ENCODE measurements at places on chromosomes 5 and 9.
A peak's percentile ranks its signal among the peaks of the same experiment; 100 is the strongest.

GRCh38 chr9:116656977-116657376 lies 30.1 kb upstream of the TRIM32 start:
- no peak for DNase-seq

DNA sequence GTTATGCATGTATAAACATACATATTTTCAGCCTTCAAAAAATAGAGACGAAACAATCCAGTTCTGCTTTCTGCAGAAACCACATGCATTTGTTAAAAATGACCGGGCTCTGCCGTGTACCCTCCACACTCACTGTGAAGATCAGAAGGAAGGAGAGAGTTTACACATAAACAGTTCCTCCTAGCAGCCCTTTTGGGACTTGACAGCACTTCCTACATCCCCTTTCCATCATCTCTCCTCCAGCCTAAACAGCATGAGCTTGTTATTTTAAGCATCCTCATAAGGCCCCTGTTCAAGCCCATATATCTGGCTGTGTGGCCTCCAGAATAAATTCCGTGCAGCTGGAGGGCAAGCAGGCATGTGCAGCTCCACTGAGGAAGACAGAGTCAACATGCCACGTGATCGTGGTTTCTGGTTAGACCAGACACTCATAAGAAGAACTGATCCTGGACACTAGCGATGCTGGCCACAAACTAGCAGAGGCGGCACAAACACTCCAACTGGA lies 42.2 kb downstream of the NIPAL4 start:
- peak; percentile 56 for DNase-seq

DNA sequence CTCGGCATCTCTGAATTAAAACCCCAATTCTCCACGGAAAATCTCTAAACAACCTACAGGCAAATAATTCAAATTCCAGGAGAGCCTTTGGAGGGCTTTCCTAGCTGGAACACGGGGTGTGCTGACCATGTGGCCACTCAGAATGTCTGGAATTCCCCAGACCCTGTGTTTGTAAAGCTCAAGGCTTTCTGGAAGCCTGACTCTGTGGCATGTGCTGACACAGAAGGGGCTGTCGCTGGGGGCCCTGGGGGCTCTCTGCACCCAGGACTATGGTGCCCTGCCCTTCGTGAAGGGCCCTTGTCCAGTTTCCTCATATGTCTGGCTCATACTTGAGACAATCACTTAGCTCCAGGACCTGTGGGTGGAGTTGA lies 29.0 kb upstream of the BOD1 start:
- no peak for DNase-seq

DNA sequence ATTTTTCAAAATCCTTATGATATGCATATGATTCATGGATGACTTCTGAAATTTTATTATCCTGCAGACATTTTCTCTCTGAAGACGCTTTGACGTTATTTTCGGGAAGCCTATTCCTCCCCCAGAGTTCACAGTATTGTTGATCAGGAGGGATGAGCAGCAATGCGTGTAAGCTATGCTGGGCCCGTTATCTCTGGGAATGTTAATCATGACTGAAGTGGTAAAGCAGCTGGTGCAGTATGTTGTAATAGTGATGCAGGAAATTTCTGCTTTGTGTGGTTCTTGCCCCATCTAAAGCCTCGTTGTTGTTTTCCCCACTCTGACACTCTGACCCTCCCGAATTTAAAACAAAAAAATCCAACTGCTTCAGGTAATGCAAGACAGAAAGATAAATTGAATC lies 1797.8 kb upstream of the WWC1 start:
- DNase-seq = no peak

DNA sequence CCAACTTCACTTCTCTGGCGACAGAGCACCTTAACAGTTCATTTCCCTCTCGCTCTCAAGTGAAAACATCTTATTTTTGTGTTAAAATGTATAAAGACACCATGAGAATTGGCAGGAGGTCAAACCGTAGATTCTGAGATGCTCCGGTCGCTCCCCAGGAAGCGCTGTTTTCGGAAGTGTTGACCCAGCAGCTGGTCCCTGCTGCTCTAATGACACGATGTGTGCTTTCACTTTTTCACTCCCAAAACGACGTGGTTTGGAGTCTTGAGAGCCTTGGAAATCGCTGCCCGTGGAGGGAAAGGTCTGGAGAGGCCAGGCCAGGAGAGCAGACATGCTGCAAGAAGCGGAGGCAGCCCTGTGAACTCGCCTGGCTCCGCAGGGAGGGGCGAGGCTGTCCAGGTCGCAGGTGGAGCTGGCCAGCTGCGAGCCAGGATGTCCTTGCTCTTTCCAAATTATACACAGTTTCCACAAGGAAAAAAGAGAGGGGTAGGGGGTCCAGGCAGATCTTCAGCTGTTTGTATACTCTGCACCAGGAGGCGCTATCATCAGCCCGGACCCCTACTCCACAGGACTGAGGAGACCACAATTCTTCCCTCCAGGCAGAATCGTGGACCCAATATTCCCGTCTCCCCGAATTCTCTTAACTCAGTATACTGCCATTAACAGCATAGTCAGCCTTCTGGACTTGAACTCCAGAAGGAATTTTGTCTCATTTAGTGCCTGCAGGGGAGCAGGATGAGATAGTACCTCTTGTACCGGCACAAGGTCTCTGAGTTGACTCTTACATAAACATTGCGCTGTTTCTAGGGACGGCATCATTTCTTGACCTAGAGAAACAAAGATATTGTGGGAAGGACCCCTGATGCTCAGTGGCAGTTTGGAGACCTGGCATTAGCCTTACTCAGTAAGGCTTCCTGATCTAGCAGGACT lies 248.6 kb upstream of the ANKRD55 start:
- DNase-seq = peak; percentile 68

- no peak for DNase-seq
Observed at GRCh38 chr9:124105266-124105665, 93.7 kb downstream of the LHX2 start.

DNA sequence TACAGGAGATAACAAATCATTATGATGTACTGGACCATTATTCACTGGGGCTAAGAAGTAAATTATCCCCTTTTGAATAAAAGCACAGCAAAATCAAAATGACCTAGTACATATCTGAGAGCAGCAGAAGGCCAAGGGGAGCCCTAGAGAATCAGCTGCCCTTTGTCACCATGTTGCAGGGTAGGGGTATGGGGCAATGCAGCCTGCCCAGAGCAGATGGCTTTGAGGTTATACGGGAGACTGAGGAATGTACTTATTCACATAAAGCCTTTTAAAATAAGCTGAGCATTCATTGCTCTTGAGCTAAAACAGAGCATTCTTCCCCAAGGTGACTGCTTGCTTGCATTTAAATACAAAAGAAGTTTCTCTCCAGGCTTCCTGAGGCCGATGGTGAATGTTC lies 2.6 kb upstream of the TNFAIP8 start:
- DNase-seq = no peak

GRCh38 chr5:176192094-176192721 lies 46.0 kb upstream of the SIMC1 start:
- no peak for DNase-seq

- peak; percentile 25 for DNase-seq
Observed at GRCh38 chr5:157076558-157076957, 17.6 kb upstream of the HAVCR1 start.

- no peak for DNase-seq
Observed at GRCh38 chr9:37324261-37324683, 98.2 kb upstream of the GRHPR start.

DNA sequence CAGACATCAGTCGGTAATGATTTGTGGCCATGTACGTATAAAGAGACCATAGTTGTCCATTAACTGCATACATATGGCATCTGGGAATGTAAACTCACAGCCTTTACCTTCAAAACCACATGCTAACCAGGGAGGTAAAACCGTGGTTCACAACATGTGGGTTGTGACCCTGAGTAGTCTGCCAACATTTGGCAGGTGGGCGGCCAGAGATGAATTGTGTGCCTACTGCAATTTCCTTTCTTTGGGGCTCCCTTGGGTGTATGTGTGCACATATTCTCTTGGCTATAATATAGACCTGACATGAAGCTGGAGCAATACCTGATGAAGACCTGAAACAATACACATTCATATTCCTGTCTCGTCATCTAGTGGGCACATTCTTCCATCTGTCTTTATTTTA lies 396.0 kb downstream of the MLLT3 start:
- DNase-seq = no peak

DNA sequence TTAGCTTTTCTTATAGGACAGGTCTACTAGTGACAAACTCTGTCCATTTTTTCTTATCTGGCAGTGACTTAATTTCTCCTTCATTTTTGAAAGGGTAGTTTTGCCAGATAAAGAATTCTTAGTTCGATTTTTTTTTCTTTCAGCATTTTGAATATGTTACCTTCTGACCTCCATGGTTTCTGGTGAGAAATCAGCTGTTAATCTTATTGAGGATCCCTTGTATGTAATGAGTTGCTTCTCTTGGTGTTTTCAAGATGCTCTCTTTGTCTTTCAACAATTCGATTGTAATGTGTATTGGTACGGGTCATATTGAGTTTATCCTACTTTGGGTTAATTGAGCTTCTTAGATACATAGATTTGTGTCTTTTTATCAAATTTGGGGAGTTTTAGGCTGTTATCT lies 12.5 kb downstream of the PAIP2 start:
- DNase-seq = no peak

DNA sequence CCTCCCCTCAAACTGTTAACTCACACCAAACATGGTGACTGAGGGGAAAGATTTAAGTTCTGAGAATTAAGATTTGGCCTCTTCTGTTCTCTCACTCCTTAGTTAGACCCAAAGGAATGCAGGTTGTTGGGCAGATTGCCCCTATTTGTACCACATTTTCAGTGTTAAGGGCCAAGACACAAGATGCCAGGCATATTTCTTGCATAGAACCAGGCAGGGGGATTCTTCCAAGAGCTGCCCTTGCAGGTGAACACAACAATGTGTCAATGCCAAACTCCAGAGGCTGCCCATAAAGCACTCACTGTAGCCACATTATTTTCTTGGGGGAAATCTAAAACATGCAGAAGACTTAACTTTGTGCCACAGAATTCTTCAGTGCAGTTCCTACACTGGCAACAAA lies 14.7 kb downstream of the MPDZ start:
- no peak for DNase-seq

DNA sequence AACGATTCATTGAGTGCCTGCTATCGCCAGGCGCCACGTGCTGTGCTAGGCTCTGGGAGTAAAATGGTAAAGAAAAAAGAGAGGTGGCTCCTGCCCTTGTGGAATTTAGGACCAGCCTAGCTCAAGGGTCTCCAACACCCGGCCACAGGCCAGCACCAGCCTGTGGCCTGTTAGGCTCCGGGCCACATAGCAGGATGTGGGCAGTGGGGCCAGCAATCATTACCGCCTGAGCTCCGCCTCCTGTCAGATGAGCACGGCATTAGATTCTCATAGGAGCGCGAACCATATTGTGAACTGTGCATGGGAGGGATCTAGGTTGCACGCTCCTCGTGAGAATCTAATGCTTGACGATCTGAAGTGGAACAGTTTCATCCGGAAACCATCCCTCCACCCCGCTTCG lies 1.5 kb downstream of the RMRP start:
- no peak for DNase-seq

GRCh38 chr5:82885627-82886389 lies 191.4 kb downstream of the TMEM167A start:
- DNase-seq = no peak

DNA sequence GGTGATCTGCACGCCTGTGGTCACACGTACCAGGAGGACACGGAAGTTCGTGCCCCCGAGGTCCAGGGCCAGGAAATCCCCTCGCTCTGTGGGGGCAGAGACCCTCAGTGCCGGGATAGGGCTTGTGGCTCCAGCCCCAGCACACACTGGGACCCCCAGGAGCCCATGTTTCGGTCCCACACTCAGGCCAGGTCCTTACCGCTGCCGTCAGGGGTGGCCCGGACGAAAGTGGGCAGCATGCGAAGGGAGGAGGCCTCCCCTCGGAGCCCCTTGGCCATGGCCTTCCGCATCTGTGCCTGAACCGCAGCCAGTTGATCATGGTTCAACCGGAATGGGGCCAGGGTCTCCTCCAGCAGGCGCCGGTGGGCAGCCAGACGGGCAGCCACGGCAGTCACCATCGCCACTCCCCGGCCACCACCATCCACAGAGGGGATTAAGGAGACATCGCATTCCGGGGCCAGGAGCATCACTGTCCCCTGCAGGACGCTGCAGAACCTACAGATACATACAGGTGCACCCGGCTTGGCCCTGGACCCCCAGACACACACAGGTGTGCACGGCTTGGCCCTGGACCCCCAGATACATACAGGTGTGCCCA lies 11.8 kb downstream of the HK3 start:
- DNase-seq = no peak

GRCh38 chr9:84278130-84278529 lies 62.4 kb downstream of the SLC28A3 start:
- DNase-seq = no peak

DNA sequence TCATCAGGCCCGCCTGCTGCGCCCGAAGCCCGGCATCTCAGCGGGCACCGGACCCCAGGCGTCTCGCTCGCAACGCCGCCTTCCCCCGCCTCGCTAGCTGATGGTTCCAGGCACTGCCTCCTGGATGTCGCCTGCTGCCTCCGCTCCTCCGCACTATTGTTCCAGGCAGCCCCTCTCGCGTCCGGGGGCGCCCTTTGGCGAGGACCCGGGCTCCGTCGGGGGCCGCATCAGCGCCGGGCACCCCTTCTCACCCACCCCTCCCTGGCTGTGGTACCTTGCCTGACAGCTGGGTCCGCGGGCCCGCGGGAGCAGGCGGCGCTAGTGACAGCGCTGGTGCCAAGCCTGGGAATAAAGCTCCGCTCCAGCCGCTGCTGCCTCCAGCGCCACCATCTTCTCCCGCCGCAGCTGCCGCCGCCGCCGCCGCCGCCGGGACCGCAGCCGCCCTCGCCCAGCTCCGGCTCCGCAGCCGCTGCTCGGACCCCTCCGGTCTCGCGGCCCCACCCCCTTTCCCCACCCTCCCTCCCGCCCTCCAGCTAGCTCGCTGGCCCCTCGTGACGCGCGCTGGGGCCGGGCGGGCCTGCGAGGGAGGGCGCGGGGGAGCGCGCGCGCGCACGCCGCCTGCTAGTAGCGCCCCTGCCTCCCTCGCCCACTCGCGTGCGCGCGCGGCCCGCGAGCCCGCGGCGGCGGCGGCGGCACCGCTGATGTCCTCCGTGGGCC lies at the start of gene APBA1:
Gene APBA1, minus strand, starts transcription at position 493 of the 717 bp plus-strand sequence.
- peak; percentile 88 for DNase-seq

- DNase-seq = no peak
Observed at GRCh38 chr5:75367401-75367800, 30.4 kb downstream of the HMGCR start.

- DNase-seq = peak; percentile 39
Observed at GRCh38 chr5:179261301-179262125, 83.7 kb downstream of the ADAMTS2 start.

GRCh38 chr5:75510836-75511434 lies 494 bp downstream of the CERT1 start:
- DNase-seq = peak; percentile 66

DNA sequence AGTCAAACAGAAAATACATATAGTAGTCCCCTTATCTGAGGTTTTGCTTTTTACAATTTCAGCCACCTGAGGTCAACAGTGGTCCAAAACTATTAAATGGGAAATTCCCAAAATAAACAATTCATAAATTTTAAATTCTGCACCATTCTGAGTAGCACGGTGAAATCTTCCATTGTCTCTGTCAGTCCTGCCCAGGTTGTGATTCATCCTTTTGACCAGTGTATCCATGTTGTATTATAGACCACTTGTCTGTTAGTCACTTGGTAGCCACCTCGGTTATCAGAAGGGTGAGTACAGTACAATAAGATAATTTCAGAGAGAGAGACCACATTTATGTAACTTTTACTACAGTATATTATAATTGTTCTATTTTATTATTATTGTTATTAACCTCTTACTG lies 2.8 kb downstream of the CCDC152 start:
- no peak for DNase-seq

Measured in femur (tissue), 1 donor.